NK-92 treated with Interleukin-12 subunit alpha and Interleukin-12 subunit beta, amount 100 ng/mL, for 24 hours (cell line): ENCODE measurements at places on chromosomes 3 and 15.
A peak's percentile ranks its signal among the peaks of the same experiment; 100 is the strongest.

DNA sequence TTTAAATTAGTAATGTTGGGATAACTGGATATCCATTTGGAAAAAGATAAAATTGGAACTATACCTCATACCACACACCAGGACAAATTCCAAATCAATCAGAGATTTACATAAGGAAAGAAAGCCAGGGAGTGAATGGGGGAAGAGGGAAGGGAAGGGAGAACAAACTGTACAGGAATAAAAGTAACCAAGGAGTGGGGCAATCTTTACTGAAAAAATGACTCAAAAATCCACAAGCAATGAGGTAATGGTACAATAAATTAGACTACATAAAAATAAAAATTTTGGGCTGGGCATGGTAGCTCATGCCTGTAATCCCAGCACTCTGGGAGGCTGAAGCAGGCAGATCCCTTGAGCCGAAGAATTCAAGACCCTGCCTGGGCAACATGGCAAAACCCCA lies 82.6 kb downstream of the MLH1 start:
- no peak for DNase-seq

- DNase-seq = peak; percentile 99
These were observed 30.2 kb upstream of the RPN1 start for GRCh38 chr3:128680603-128681368.

DNA sequence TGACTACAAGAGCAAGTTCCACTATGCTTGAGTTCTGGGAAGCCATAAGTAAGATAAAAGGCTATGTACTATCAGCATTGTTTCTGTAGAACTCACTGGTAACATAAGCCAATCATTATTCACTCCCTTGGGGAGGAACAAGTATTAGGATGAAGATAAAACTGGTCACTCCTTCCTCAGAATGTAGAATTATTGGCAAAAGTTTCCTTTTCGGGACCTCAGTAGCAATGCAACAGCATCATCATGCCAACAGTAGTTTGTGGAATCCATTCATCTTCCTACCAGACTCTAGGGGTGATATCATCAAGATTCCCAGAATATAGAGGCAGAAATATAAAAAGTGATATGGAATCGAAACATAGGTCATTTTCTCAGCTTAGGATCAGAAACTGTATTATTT lies 209.5 kb downstream of the PLOD2 start:
- DNase-seq = no peak

- no peak for DNase-seq
These were observed 11.3 kb upstream of the APEH start for GRCh38 chr3:49662720-49663413.

GRCh38 chr15:40332113-40332781 lies 8.5 kb downstream of the CCDC9B start:
- no peak for DNase-seq

DNA sequence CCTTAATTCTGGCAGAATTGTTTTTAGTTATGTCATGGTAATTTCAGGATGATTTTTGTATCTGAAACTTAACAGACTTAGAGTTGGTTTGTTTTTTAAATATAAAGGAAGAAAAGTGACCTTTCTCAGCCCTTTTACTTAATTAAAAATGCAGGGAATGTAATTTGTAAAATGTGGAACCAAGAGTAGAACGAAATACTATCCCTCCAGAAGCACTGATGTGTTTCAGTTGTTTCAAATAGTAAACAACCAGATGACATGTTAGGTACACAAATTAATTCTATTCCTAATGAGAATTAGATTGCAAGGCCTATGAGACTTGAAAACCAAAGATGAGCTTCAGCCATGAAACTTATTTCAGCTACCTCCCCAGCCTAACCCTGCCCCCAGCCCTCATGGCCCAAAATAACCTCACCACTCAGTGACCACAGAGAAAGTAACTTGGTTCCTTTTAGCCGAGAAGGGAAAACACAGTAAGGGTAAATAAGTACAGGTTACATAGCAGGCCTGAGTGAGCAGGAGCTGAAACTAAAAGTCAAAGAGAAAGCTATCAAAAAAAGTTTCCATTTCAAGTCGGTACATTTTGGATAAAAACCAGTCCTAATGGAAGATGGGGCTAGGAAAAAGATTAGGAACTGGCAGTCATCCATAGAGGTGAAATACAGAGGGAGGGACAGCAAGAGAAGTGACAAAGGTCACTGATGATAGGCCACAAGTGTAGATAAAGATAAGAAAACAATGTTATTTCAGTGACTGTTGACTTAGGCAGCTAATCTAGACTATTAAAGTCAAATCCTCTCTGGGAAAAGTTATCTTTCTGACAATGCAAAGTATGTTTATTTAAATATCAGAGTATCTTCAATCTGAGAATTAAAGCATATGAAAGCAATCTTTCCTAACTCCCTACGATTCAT lies 23.2 kb downstream of the SENP8 start:
- DNase-seq = no peak
